ENCODE measurements at places on chromosomes 7 and 10.
A peak's percentile ranks its signal among the peaks of the same experiment; 100 is the strongest.

DNA sequence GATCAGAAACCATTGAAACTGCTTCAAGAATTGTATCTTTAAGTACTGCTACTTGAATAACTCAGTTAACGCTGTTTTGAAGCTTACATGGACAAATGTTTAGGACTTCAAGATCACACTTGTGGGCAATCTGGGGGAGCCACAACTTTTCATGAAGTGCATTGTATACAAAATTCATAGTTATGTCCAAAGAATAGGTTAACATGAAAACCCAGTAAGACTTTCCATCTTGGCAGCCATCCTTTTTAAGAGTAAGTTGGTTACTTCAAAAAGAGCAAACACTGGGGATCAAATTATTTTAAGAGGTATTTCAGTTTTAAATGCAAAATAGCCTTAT is 14.7 kb downstream of the HNRNPA2B1 start:
- DNase-seq = no peak

- no peak for DNase-seq
Measured at GRCh38 chr7:39693812-39694211, 70.4 kb downstream of the RALA start.

DNA sequence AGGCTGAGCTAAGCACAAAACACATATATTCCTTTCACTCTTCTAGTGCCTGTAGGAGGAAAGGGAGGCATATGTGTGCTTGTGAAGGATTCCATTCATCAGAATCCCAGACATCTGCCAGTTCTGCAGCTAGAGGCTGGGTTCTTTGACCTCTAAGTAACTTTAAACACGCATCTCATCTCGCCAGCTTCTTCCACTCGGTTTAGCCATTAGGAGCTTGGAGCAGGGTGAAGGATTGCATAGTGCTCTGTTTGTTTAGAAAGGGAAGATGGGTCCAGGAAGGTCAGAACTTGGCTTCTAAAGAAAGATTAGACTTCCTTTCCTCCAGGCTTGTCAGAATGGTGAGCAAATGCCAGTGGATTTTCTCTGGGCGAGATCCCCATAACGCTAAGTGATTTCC is 43.6 kb downstream of the HK1 start:
- peak; percentile 57 for DNase-seq

GRCh38 chr10:28761084-28761846 is 83.9 kb downstream of the BAMBI start:
- peak; percentile 63 for DNase-seq

DNA sequence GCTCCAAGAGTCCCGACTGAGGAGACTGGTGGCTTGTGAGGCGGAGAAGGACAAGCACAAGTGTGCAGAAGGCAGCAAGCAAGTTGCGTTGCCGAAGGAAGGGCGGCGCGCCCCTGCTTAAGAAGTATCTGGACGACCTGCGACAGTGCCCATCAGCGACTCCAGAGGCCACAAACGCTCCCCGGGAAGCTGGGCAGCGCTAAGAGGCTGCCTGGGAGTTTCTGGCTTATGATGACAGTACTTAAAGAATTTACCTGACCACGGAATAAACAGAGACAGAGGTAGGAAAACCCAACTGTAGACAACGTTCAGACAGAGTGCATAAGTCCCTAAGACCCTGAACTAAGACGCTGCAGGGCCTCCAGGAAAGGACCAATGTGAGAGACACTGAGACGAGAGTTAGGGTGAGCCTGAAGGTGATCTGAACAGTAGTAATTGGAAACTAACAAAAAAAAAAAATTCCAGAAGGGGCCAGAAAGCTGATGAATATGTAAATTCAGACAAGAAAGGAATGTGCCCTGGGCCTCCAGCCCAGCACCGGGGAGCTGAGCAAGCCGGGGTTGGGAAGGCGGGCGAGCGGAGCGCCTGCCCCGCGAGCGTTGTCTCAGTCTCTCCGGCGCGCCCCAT is 1.0 kb downstream of the OSBPL3 start:
- DNase-seq = no peak

DNA sequence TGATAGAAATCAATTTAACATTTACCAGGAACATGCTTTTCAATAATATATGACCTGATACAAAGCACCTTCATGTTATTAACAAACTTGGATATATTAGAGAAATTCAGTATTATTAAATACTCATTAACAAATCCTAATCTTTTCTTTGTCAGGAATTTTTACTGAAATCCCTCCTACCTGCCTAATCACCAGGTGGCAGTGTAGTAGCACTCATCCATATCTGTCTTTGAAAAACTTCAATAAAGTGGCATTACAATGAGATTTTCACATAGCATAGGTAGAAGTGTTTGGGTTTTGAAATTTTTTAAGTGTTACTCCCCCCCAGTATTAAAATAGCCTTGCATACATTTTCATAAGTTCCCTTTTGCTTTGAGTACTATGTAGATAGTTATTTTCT is 1246.6 kb upstream of the LRRN3 start:
- DNase-seq = peak; percentile 41

DNA sequence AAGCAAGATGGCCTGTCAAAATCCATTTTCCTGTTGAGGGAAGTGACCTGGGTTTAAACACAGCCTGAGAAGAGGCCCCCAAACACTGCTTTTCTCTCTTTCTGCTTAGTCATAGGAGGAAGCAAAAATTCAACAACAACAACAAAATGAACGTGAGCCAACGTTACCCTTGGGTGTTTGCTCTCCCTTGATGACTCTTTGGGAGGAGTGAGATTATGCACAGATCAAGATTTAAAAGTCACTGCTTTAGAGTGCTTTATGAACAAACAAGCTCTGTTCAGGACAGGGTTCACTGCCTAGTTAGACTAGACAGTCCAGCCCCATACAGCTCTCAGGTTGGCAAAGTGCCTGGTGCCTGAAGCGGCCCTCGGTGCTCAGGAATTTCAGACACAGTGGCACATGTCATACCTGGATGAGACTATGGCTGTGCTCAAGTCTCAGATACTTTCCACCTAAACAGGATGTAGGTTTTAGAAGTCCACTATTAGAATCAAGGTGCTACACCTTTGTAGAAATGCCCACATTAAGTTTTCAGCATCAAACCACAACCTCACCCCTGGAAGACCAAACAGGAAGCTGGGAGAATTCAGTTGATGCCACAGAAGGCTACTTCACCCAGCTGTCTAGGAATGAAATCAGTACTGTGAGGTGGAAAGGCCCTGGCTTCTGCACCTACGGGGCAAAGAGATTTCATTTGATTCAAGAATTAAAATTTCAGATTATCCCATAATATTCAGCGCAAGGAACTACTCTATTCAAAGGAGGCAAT is 38.7 kb downstream of the DENND11 start:
- DNase-seq = peak; percentile 26

GRCh38 chr7:2633538-2634266 is 1.9 kb downstream of the TTYH3 start:
- DNase-seq = peak; percentile 88

GRCh38 chr10:128793726-128794655 is 667.8 kb upstream of the MKI67 start:
- DNase-seq = no peak

DNA sequence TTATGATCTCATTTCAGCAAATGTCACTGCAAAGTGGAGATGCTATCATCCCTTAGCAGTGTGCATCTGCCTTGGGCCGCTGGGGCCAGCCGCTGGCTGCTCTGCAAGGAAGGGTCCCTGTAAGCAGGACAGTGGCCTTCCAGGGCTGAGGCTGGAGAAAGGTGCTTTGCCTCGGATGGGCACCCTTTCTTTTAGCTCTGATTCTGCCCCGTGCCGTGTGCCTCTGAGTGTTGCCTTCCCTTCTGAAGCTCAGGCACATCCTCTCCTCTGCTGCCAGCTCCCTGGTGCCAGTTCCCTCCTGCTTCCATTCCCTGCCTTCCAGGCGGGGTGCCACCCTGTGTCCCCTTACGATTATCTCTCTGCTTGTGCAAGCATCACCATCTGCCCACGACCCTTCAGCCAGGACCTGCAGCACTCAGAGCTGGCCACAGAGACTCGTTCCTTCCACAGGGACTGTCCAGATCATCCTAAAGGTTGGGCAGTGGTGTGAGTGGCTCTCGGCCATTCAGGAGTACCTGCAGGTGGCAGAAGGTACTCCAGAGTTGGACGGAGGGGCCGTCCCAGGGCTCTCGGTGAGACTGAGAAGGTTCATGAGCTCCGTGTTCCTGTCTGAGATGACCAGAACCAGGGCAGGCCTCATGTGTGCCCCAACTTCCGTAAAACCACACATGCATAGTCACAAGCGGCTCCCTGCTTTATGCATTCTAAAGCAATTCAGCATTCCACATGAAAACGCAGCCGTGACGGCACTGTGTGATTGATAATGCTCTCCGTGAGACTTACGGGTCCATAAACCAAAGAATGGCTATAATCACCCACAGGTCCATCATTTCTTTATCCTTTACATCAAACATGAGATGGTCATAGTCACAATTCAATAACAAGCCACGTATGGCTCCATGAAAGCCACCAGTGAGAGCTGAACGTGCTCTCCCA is 371.4 kb downstream of the DNAJB6 start:
- no peak for DNase-seq

DNA sequence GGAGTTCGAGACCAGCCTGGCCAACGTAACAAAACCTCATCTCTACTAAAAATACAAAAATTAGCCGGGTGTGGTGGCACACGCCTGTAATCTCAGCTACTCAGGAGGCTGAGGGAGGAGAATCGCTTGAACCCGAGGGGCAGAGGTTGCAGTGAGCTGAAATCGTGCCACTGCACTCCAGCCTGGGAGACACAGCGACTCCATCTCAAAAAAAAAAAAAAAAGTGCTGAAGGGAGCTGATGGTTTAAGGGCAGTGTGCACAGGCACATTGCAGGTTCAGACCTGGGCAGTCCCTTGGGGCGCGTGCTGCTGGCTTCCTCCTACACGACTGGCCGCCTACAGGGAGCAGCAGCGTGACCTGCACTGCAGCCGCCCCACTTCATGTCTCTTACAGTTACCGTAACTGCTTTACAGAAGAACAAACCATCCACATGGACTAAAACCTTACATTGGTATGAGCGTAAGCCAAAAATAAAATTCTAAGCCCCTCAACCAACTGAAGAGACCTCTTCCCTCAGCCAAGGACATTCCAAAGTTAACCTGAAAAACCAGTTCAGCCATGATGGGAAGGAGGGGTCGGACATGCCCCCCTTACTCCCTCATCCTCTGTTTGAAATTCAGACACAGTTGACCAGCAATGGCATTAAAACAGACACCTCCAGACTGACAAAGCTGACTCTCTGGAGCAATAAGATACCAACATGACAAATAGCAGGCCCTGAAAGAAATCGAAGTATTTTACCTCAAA is 262.2 kb downstream of the ZMYND11 start:
- no peak for DNase-seq

DNA sequence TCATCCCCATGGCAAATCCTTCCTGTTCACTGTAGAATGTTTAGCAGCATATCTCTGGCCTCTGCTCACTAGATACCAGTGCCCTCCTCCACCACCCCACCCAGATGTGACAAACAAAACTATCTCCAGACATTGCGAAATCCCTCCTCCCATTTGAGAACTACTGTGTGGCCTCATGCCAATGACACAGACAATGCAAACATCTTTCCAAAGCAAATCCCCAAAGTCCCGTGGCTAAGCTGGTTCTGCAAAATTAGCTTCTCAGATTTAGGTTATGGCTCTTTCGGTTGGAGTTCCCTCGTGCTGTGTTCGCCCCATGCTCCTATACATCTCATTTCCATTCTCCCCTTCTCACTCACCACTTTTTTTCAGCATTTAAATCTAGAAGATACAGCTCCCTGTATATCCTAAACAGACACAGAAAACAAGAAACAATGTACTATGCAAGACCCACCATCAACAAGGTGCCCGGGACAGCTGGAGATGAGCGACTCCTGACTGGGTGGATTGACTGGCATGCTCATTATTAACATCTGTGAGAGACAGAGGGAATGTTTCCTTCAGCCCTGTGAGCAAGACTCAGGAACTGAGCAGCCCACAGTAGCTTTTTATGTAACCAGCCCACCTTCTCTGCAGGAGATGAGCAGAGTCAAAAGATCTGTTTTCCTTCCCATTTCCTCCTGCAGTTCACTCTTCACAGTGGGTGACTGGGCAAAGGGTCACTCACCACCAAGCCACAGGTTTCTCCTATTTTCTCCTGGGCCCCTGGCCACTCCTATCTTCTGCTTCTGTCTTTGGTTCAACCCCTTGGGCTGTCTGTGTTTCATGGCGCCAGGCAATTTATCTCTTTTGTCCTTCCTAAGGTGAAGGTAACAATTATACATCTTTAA is 225.7 kb upstream of the AOAH start:
- DNase-seq = no peak

GRCh38 chr7:34361663-34362250 is 296.3 kb upstream of the NPSR1 start:
- DNase-seq = no peak

- DNase-seq = peak; percentile 63
Measured at GRCh38 chr7:127900732-127901685, 130.2 kb downstream of the LRRC4 start.

- no peak for DNase-seq
Measured at GRCh38 chr7:27482219-27482618, 180.5 kb downstream of the HIBADH start.

- no peak for DNase-seq
Measured at GRCh38 chr10:129391464-129391863, 75.6 kb upstream of the MGMT start.

GRCh38 chr7:126303926-126304325 is 948.8 kb downstream of the GRM8 start:
- DNase-seq = no peak

- no peak for DNase-seq
Measured at GRCh38 chr10:100130831-100131230, 49.2 kb upstream of the CPN1 start.

DNA sequence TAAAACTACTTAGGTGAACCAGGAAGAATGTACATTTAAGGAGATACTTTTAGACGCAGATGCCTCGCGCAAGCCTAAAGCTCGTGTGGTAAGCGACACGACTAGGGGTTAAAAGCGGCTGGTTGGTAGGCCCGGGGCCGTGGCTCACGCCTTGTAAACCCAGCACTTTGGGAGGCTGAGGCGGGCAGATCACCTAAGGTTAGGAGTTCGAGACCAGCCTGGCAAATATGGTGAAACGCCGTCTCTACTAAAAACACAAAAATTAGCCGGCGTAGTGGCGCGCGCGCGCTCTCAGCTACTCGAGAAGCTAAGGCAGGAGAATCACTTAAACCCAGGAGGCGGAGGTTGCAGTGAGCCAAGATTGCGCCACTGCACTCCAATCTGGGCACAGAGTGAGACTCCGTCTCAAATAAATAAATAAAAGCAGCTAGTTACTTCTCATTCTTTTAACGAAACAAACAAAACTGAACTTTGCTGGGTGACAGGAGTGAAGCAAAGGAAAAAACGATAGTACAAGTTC is 879 bp downstream of the NUDT5 start:
- peak; percentile 49 for DNase-seq

DNA sequence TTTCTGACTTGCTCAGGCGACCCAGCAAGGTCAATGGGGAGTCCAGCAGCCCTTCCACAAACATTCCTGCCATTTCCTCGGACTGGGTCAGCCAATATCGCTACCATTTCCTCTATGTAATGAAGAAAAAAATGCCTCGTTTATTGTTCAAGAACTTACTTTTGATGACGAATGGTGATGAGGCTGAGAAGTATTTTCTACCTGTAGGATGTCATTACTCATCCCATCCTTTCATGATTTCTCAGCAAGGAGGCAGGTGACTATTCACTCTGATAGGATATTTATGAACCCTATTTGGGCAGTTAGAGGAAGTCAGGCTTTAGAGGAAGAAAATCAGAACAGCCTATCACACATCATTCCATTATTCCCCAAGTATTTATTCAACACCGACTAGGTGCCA is 178.6 kb downstream of the FANK1 start:
- DNase-seq = no peak

All from choroid plexus epithelial cell (primary cell).